ENCODE measurements at places on chromosomes 4 and X.
A peak's percentile ranks its signal among the peaks of the same experiment; 100 is the strongest.

GRCh38 chrX:46686003-46686645 lies 72.8 kb downstream of the SLC9A7 start:
- DNase-seq, result peak; percentile 58

DNA sequence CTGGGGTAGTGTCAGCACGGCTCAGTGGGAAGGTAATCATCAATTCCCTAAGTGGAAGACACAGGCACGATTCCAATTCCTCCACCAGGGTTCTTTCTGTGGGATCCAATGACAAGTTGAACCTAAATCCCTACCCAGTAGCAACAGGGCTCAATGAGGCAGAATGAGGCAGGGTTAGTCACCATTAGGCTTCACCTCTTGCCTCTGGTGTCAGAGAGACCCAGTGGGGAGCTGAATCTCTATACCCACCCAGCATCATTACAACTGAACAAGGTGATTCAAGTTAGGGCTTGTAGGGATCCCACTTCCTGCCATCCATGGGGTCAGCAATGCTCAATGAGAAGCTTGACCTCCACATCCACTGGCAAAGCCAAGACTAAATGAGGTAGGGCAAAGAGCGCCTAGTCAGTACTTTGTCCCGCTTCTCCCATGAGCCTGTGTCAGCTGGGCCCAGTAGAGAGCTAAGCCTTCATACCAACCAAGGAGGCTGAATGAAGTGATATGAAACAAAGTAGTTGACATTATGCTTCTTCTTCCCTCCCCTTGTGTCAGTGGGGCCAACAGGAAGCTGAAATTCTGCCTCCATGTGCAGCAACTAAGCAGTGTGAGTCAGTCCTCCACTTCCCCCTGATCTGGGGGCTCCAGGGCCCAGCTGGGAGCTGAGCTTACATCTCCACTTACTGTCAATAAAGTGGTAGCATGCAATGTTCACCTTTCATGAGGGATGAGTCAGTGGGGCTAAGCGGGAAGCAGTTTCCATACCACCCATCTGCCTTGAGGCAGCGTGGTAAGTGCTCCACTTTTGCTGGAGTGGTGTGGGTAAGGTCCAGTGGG lies 36.4 kb upstream of the RBM41 start:
- DNase-seq, result no peak

DNA sequence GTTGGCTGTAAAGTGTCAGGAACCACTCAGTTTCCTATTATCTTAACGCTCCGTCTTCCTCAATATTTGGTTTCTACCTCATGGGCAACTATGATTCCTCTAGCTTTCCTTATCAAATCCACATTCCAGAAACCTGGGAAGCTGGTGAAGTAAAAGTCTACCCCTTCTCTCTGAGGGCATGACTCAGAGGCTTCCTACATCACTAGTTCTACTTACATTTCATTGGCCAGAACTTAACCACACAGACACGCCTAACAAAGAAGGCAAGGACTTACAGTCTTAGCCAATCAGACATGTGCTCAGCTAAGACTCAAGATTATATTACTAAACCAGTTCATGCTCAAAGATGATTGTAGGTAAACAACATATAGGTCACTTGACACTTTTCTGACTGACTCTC lies 30.4 kb downstream of the COX7B2 start:
- DNase-seq, result no peak

DNA sequence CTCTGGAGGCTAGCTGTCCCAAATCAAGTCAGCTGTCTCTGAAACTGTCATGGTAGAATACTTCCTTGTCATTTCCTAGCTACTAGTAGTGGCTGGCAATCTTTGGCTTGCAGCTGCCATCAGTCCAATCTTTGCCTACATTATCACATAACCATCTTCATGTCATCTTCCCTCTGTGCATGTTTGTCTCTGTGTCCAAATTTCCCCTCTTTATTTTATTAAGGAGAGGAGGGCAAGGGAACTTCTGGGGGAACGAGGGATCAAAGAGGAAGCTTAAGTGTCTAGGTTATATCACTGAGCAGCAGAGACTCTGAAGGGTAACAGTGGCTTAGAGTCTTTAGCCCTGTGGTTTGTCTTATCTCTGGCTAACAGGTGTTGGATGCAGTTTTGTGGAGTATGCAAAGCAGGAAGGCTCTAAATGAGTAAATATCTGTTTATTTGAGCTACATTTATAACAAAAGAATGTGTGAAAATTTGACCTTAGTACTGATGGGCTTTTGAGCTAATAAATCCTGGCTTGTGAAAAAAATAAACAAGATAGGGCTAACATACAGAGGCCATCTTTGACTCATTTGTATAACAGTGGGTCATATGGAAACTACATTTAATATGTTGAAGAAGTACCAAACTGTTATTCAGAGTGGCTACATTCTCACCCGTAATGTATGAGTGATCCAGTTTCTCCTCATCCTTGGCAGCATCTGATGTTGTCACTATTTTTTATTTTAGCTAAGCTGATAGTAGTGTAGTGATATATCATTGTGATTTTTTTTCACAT lies 49.4 kb upstream of the ENOX2 start:
- peak; percentile 41 for DNase-seq

DNA sequence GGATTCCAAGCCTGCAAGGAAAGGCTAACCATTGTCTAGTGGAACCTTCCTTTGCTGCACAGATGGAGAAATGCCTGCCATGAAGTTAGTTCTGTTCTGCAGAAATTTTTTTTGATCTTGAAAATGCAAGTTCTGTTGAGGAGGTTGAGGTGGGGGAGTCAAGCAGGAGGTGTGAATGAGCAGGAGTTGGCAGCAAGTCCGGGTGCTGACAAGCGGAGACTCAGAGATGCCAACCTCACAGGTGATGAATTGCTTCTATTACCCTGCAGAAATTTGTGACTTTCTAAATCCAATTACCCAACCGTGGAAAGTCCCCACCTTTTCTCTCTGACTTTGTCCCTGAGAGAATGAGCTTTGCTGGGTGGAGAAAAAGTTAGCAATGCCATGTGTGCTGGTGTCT lies 350.1 kb downstream of the DHRSX start:
- DNase-seq, result no peak

DNA sequence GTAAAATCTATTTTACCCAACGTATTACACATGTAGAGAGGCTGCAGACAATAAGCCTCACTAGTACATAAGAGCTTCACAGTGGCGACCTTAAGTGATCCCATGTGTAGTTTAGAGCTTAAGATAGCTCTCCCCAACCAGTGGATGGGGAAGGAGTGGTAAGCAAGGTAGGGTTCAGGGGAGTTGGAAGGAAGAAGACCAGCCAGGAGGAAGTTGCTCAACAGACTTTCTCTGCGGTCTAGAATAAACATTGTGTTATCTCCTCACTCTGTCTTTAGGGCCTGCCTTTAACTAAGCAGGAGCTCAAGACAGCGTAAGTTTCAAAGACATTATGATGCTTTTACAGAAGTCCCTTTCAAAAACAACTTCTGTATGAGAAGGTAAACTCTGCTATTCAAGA lies 16.8 kb downstream of the MEPE start:
- peak; percentile 42 for DNase-seq
